Stimulated activated CD4-positive, alpha-beta T cell treated with anti-CD3 and anti-CD28 coated beads, Interleukin-15, amount 100 ng/mL, for 48 hours (primary cell): ENCODE measurements at places on chromosomes 13 and 19.

DNA sequence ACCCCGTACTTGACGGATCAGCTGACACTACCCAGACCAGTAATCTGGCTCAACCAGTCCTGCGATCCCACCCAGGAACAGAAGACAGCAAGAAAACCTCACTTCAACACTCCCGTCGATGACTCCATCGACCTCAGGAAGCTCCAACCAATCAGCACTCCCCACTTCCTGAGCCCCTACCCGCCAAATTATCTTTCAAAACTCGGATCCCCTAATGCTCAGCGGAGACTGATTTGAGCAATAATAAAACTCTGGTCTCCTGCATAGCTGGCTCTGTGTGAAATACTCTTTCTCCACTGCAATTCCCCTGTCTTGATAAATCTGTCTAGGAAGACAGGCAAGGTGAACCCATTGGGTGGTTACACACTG, 1.2 kb downstream of the LSM4 start:
- DNase-seq, result no peak

DNA sequence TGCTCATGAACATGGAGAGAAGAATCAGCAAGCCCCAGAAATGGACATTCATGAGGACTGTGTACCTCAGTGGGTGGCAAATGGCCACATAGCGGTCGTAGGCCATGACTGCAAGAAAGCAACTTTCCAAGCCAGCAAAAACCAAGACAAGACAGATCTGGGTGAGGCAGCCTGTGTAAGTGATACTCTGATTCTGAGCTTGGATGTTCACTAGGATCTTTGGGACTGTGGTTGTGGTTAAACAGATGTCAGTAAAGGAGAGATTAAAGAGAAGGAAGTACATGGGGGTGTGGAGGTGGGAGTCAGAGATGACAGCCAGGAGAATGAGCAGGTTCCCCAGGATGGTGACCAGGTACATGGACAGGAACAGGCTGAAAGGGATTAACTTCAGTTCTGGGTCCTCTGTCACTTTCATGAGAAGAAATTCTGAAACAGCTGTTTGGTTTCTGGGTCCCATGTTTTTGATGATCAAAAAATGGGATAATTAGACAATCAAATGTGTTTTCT, at the start of gene OR7G1:
Gene OR7G1 (minus strand): TSS at position 457 of the 507 bp plus-strand sequence. CDS start 0 bp downstream, at position 457.
- DNase-seq, result no peak

DNA sequence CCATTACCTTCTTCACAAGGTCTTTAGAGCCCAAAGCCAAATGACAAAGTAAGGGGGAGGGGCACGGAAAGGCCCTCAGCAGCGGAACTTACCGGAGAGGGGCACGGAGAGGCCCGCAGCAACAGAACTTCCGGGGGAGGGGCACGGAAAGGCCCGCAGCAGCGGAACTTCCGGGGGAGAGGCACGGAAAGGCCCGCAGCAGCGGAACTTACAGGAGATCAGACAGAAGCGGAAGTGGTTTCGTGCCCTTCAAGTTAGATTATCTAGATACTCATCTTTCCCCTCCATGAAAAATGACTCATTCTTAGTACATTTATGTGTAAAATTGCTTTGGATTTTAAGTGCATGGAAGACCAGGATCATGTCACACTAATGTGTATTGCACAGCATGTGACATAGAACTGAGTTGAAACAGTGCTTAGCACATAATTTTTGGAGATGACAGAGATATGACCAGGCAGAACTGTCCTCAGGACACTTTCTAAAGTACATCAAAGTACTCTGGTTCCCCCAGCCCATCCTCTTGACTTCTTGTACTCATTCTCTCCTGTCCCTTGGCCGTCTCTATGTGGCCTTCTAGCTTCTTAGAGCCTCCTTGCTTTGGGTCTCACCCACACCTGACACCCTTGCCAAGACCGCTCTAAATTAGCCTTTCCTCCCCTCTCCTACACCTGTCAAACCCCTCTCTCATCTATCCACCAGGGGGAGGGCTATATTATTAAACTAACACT, 25.7 kb upstream of the TPTE2 start:
- peak; percentile 67 for DNase-seq

DNA sequence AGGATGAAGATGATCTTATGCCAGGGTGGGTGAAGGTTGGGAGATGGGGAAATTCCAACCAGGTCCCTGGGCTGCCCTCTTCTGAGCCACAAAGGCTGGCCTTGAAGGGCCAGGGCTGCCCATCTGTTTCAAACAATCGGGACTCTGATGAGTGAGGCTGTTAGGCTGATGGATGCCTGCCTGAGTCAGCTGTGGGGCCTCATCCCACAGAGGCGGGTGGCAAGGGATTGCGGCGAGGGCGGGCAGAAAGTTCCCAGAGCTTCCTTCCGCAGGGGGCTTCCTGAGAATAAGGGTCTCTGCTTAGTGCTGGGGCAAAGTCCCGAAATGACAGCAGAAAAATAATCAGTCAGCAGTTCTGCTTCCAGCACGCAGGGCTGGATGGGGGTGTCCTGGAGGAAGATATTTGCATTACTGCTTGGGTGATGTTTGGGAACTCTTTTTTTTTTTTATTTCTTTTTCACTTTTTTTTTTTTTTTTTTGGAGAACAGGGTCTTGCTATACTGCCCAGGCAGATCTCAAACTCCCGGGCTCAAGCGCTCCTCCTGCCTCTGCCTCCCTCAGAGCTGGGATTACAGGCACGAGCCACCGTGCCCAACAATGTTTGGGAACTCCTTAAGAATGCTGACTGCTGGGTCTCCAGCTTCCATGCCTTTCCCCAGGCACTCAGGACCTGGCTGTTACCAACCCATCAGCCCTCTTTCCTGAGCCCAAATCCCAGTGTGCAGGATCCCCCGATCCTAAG, 14.1 kb downstream of the SH3GL1 start:
- no peak for DNase-seq

DNA sequence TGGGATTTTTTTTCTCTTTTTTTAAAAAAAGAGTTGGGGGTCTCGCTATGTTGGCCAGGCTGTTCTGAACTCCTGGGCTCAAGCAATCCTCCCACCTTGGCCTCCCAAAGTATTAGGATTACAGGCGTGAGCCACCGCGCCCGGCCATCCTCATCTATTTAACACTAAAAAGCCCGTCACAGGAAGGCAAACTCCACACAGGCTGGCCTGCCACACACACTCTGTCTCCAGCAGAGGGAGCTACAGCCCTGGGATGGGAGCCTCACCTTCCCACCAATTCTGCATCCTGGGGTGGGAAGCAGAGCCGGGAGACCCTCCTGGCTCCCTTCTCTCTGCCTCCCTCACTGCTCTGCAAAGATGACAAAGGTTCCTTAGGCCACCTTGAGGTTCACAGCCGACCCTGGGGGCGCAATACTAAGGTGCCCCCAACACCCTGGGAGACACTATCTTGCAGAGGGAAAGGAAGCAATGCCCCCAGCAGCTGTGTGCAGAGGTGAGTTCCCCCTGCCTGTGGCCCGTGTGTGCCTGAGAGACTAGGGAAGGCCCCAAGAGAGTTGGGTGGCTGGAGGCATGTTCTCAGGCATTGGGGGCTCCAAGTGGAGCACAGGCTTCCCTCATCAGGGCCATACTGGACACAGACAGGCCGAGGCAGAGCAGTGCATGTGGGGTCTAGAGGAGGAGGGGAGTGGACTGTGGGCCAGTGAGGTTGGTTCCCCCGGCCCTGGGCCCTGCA, 27.4 kb upstream of the TIMM44 start:
- DNase-seq, result peak; percentile 15

DNA sequence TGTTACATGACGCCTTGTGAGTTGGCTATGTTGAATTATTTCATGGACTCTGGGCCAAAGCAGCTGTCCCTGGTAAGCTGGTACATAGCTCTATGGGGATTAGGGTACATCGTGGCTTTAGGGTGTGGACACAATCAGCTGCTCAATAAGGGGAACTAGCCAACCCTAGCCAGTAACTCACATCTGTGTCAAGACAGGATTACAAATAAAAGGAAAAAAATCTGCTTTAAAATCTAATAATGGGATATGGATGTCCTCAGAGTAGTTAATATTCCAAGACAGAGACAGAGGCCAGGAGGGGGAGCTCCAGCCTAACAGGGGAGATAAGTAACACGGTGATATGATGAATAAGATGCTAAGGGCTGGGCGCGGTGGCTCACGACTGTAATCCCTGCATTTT, 21.1 kb upstream of the ZNF766 start:
- DNase-seq, result peak; percentile 49

- no peak for DNase-seq
These were observed 41.4 kb upstream of the SERP2 start for GRCh38 chr13:44331912-44332851.

- DNase-seq, result no peak
These were observed 18.8 kb upstream of the GPR183 start for GRCh38 chr13:99326012-99326411.

- DNase-seq, result no peak
These were observed at the start of gene HSD17B14 for GRCh38 chr19:48836089-48837017. Gene HSD17B14 (minus strand): TSS chr19:48836491. CDS start chr19:48836411, 80 bp downstream.

DNA sequence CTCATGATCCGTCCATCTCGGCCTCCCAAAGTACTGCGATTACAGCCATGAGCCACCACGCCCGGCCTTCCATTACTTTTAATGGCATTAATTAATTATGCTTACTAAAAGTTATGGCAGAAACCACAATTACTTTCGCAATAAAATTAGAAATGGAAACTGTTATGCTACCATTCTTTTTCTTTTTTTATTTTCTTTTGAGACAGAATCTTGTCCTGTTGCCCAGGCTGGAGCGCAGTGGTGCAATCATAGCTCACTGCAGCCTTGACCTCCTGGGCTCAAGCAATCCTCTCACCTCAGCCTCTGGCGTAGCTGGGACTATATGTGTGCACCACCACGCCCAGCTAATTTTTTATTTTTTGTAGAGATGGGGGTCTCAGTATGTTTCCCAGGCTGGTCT, 4.6 kb upstream of the BST2 start:
- DNase-seq, result no peak

DNA sequence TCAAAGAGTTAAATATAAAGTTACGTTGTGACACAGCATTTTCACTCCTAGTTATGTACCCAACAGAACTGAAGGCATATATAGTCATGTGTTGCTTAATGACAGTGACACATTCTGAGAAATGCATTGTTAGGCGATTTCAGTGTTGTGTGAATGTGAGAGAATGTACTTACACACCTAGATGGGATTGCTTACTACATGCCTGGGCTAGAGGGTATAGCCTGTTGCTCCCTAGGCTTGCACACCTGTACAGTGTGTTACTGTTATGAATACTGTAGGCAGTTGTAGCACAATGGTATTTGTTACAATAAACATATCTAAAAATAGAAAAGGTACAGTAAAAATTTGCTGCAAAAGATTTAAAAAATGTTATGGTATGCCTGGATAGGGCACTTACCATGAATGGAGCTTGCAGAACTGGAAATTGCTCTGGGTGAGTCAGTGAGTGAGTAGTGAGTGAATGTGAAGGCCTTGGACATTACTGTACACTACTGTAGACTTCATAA, 89.2 kb downstream of the DHRS12 start:
- DNase-seq, result no peak

DNA sequence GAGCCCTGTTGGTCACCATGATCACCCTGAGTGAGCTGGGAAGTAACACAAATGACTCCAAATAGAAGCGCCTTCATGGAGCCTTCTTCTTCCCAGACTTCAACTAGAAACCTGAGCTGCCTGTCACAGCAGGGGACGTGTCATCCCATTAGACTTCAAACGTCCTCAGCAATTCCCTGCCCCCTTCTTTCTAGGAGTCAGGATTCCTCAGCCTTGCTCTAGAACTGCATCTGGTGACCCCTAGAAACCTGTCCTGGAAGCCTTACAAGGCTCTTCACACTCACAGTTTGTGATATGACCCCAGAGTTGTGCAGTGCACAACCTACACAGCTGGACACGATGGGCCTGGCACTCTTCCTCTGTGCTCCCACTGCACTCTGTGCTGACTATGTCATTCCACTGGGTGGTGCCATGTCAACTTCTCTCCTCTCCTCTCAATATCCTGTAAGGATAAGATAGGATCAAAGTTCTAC, 23.6 kb upstream of the TTYH1 start:
- DNase-seq, result no peak

- DNase-seq, result no peak
These were observed 80.1 kb downstream of the KLF5 start for GRCh38 chr13:73138638-73139491.

GRCh38 chr13:57760951-57761350, 129.4 kb downstream of the PCDH17 start:
- no peak for DNase-seq

DNA sequence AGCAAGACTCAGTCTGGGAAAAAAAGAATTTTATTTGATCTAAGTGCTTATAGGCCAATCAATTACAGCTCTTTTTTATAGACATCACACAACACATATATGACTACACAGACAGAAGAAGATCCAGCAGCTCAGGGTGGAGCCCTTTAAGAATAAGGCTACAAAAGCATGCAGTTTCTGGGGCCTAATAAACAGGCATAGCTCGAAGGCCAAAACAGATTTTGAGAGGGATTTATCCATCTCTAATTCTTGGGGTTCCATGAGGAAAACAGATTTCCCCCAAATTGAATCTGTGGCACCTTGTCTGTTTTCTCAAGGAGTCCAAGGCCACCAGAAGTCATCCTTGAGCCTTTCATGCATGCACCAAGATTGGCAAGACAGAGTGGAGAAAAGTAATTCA, 3.9 kb upstream of the ZNF550 start:
- DNase-seq, result no peak

DNA sequence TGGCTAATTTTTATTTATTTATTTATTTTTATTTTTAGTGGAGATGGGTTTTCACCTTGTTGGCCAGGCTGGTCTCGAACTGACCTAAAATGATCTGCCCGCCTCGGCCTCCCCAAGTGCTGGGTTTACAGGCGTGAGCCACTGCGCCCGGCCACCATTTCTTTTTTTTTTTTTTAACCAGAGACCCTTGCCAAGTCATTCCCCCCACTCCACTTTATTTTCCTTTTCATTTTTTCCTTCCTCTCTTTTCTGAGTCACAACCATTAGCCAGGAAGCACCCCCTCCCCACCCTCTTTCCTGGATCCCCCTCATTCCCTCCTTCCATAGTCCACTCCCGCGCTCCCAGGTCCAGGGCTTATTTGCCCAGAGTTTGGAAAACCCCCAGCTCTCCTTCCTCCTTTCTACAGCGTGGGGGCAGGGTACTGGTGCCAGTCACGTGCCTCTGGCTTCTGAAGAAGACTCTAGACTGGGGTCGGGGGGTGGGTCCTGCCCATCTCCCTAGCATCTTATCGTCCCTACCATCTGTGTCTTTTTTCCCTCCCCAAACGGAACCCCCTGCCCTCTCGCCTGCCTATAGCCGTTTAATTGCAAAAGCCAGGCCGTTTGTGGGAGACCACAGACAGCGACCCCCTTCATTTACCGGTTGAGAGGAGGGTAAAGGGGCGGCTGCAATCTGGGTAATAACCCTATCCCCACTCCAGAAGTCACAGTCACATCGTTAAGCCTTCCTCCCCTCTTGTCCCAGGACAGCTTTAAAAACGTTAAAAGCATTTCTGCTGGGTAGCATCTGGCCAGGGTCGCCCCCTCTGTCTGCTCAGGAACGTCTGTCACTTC, 1.1 kb upstream of the CALR start:
- DNase-seq, result no peak
